HuH-7 (cell line): ENCODE measurements at places on chromosomes 16 and 17.

GRCh38 chr17:63446753-63447470 lies 806 bp upstream of the CYB561 start:
- no peak for DNase-seq

GRCh38 chr17:27471321-27472269 lies 15.3 kb downstream of the KSR1 start:
- no peak for DNase-seq

- DNase-seq, result no peak
Measured at GRCh38 chr17:80104321-80104955, 3.1 kb downstream of the GAA start.

DNA sequence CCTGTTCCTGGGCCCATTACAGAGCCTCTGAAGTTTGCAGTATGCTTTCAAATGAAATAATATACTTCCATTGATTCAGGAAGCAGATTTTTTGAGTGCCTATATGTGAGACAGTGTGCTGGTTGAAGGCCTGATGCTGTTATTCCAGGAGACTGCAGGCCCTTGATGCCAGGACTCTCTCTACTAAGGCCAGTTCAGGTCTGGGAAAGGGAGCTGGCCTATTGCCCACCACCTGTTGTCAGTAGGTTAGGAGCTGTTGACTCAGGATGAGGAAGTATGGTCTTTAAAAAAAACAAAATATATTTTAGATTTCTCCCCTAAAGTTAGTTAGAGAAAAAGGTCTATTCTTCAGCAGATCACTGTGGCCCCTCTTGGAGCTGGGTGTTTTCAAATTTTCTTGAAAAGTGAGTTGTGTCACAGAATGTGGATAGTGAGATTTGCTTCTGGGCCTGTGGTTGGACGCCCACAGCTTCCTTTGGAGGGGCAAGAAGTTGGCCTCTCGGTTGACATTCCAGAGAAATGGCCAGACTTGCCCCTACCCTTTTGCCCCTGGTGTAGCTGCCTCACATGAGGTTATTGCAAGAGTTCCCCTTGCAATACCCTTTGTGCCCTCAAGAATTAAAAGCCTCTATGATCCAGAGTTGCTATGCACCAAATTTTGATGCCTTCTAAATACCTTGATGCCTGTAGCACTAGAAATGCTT lies 7.9 kb downstream of the ESRP2 start:
- DNase-seq, result no peak

- DNase-seq, result no peak
Measured at GRCh38 chr17:5362162-5362811, 57.2 kb downstream of the NUP88 start.

- DNase-seq, result peak; percentile 79
Measured at GRCh38 chr16:19167710-19168370, at the start of gene SYT17. SYT17 (plus strand) TSS chr16:19168240; CDS start chr16:19168647, 407 bp downstream.

DNA sequence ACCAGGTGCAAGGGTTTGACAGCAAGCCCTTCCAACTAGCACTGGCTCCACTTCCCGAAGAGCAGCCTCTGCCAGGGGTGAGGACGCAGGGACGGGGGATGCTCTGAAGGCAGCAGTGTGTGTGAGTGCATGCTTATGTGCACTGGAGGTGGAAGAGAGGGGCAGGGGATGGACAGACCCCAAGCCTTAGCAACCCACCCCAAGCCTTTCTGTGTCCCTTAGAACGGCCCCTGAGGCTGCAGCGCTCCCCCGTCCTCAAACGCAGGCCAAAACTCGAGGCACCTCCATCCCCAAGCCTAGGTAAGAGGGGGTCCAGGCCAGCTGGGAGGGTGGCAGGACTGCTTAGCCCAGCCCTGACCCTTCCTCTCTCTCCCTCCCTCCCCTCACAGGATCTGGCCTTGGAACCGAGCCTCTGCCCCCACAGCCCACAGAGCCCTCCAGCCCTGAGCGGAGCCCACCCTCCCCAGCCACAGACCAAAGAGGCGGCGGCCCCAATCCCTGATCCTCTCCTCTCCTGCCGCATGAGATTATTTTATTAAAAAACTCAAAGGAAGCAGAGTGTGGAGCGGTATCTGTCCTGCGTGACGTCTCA lies 2.9 kb downstream of the ACD start:
- DNase-seq, result no peak

DNA sequence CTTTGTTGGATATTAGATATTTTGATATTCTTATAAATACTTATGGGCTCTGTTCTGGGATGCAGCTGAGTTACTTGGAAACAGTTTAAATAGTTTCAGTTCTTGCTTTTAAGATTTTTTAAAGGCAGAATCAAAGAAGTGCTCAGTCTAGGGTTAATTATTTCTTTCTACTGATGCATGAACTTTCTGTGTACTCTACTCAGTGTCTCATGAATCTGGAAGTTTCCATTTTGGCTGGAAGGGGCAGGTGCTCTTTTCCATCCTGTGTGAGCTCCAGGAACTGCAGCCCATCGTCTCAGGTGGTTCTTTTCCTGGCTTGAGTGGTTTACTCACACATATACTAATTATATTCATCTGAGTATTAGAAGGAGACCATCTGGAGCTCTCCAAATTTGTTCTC lies 61.1 kb upstream of the CPHXL start:
- DNase-seq, result no peak
